Germinal center (tissue), 1 donor: ENCODE measurements at places on chromosomes 16 and 17.

- no peak for DNase-seq
These were observed 29.1 kb upstream of the HAPSTR1 start for GRCh38 chr16:9062301-9062700.

DNA sequence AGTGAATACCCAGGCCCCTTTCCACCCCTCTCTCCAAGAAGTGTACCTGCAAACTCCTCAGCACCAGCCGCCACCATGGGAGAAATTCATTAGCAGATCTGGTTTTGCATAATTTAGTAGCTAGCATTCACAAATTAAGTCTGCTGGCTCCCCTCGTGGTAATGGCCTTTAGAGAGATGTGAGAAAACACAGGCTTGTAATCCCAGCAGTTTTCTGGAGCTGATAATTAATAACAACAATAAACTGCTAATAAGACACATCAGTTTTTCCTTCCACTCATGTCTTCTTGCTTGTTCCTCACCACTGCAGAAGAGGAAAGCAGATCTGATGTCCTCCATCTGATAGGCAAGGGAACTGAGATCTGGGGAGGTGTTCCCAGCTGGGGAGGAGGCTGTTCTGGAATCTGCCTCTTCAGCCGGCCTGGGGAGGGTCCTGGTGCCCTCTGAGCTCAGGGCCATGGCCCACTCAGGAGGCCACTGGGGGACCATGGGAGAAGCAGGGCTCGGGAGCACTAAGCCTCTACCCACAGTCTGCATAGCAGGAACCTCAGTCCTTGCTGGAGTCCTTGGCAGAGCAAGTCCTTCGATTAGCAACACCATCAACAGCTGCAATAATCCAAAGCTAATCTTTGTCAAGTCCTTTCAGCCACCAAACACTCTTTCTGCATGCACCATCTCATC lies 74.2 kb upstream of the DNAJA2 start:
- DNase-seq = no peak

DNA sequence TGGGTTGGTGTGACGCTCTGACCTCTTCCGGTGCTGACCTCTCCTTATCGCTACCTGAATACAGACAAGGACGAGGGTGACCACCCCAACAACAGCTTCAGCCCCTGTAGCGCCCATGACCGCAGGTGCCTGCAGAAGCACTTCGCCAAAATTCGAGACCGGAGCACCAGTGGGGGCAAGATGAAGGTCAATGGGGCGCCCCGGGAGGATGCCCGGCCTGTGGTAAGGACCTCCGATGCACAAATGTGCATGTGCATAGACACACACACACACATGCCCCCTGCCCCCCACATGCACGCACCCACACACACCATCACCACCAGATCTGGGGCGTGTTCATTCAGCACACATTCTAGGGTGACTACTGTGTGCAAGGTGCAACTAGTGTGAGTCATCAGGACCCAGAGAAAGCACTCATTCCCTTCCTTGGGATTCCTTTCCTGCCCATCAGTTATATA lies 9.7 kb downstream of the IGFBP4 start:
- DNase-seq = no peak

- no peak for DNase-seq
These were observed 14.0 kb upstream of the RBFOX3 start for GRCh38 chr17:79624718-79625478.

DNA sequence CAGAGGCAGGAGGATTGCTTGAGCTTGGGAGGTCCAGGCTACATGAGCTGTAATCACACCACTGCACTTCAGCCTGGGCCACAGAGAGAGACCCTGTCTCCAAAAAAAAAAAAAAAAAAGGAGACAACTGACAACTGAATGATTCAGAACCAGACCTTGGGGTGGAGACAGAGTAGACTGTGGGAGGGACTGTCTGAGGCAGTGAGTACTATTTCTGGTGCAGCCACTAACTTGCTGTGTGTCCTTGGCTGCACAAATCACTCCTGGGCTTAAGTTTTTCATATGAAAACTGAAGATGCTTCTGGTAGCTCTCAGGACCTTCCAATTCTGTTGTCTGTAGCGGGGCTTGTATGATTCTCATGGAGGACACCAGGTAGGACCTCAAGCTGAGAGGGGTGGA lies 5.8 kb downstream of the ASB16 start:
- no peak for DNase-seq
